ENCODE measurements at places on chromosomes 3 and 15.

- no peak for DNase-seq
Measured at GRCh38 chr3:76789237-76789636, 250.7 kb upstream of the ROBO2 start.

DNA sequence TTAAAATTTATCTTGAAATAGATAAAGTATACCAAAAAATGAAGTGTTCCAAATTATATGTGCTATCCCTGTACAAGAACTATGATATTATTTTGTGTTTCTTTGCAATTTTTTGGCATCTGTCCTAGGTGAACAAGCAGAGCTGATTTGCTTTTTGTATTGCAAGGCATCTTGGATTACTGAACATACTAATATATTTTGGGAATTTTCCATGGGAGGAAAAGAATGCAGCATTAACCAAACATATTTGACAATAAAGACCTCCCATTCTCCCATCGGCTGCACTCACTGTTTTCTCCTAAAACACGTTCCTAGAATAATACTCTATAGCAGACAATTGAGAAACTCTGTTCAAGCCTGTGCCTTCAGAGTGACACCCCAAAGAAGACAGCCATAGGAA, 265.1 kb upstream of the ALCAM start:
- DNase-seq = no peak

- no peak for DNase-seq
Measured at GRCh38 chr15:43292375-43293078, 25.8 kb upstream of the TGM5 start.

- no peak for DNase-seq
Measured at GRCh38 chr3:151878465-151878864, 5.0 kb downstream of the SUCNR1 start.

- no peak for DNase-seq
Measured at GRCh38 chr3:127620637-127621375, 8.2 kb upstream of the PODXL2 start.

DNA sequence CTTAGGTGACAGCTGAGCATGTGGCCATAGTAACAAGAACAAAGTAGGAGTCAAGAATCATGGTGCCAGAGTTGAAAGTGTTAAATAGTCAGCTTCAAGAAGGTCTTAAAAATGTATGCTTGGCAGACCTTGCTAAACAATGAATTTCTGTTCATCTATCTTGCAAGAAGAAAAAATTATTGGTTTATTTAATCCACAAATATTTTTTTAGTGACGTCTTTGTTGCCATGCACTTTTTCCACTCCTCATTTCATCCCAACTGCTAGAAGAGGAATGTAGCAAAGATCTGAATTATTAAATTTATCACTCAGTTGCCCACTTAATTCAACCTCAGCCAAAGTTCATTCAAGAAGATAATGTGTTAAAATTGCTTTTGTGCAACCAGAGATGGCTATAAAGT, 3.2 kb upstream of the SLC4A7 start:
- DNase-seq = no peak

DNA sequence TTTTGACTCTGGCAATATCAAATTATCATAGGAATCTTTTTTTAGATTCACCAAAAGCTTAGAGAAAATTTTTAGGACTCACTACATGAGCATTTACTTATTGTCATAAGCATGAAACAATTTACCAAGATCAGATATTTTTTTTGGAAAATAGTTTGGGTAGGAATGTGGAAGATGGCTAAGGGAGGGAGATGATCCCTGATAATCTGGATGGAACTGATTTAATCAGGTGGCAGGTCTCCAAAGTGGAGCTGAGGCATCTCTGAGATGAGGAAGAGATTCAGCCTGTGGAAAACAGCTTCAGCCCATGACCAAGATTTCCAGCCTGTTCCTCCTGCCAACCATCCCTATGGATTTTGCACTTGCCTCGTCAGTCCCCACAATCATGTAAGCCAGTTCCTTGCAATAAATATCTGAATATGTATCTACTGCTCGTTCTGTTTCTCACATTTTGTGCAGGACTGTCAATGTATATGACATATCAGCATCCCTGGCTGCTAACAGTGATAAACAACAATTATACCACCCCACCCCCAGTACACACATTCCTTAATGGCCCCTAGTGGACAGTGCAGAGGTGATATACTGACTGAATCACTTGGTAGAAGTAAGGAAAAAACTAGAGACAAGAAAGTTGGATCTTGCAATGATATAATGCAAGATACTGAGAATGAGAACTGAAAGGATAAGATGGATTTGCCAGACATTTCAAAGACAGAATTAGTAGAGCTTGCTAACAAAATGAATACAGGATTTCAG, 183.8 kb downstream of the NEK10 start:
- no peak for DNase-seq

DNA sequence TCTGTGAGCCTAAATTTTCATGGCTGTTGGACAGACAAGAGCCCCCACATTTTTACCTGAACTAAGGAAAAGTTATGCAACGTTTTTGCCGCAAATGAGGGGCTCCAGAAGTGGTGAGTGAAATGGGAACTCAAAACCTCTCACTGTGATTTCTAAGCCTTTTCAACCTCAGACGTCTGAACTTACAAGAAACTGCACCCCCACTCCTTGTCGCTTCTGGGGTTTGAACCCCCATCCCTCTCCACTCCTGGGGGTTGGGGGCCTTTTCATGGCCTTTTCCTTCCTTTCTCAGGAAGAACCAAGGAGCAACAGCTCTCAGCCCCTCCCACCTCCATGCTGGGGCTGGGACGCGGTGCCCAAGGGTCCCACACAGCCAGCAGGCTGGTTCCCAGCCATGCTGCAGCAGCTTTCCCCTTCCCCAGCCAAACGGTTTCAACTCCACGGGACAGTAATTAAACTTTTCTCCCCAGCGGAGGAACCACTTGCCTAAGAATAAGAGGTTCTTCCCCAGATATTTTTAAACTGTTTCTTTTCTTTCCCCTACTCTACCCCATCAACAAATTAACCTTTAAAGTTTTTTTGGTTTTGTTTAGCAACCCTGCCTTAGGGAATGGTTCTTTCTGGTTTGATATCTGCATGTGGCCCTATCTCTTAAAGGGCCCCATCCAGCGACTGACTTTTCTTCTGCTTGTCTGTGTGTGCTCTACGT, 387.6 kb upstream of the CBLB start:
- DNase-seq = no peak

DNA sequence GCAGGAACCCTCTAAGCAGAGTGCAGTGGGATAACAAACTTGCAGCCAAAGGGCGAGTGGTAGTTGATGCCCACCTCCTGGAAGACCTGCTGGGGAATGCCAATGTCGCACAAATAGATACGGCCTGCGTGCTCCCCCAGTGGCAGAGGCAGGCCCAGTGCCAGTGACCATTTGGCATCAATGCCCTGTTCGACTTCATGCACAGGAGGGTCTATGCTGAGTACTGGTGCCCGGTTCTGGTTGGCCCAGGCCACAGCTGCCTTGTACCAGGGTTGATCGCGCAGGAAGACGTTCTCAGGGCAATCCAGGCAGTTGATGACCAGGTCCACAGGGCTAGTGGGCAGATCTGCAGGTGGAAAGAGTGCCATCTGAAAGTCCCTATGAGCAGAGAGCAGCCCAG, 17.0 kb downstream of the CLK3 start:
- no peak for DNase-seq

- DNase-seq = no peak
Measured at GRCh38 chr15:77545058-77545457, 87.7 kb downstream of the LINGO1 start.

GRCh38 chr15:43187544-43188155, 2.4 kb downstream of the CCNDBP1 start:
- DNase-seq = peak; percentile 46

Measured in AG09309 (cell line).